NCI-H460 (cell line): ENCODE measurements at places on chromosomes 1 and 21. TPM values are rescaled to one million over a fixed set of nuclear protein-coding genes. Genes with fewer than 3 reads are reported as not detected.

The GPR37L1 gene
- total RNA-seq = not detected in 2 replicates

DNA sequence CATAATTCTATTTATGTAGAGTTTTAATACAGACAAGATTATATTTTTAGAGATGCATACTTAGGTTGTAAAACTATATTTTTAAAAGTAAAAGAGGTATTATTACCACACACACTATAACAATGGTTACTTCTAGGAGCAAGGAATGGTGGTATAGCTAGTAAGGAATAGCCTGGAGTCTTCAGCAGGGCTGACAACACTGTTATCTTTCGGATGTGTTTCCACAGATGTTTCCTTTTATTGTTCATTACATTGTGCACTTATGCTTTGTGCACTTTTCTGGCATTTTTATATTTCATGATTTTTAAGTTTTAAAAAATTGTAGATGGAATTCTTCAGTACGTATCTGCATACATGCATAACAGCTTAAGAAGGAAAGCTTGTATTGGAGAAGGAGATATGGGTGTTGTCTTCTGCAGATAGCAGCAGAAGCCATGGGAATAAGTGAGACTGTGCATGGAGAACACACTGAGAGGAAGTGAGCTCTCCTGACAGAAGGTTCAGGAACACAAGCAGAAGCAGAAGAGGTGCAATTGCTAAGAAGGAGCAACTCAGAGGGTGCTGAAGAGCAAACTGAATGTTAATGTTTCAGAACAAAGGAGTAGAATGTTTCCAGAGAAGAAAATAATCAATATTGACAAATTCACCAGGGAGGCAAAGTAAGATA is 91.8 kb downstream of the UCHL5 start:
- DNase-seq = no peak

The GPR25 gene
- not detected in 2 replicates for total RNA-seq

- DNase-seq = peak; percentile 68
Observed at GRCh38 chr1:67532452-67533216, 102.4 kb upstream of the SERBP1 start.

- DNase-seq = peak; percentile 65
Observed at GRCh38 chr1:179586107-179586823, 5.4 kb upstream of the TDRD5 start.

GRCh38 chr1:41560931-41561330 is 76.4 kb upstream of the EDN2 start:
- no peak for DNase-seq
